SHP77 (cell line): ENCODE measurements at places on chromosomes 5 and 9.
A peak's percentile ranks its signal among the peaks of the same experiment; 100 is the strongest.

GRCh38 chr5:139138809-139139208, 59.4 kb downstream of the SIL1 start:
- DNase-seq: peak; percentile 94

DNA sequence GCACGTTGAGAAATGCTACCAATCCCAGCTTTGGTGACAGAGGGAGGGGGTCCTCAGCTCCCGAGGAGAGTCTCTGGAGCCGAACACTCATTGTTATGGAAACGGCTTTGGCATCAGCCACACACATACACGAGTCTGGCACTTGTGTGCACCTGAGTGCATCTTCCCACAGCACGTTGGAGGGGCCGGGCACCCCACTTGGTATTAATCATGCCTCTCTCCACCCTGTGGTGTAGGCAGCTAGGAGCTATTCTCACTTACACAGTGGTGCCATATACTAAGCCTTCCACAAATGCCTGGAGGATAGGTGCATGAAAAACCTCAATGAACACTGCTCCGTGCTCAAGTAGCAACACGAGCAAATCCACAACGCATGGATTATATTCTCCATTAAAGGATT, 133.9 kb upstream of the PANK3 start:
- DNase-seq: no peak

- no peak for DNase-seq
Observed at GRCh38 chr9:2559192-2560152, 62.1 kb upstream of the VLDLR start.

- DNase-seq: no peak
Observed at GRCh38 chr5:122180863-122181548, 51.7 kb downstream of the ZNF474 start.
